NCI-H1694 treated with DMSO at 0.1 percent for 48 hours (cell line): ENCODE measurements at places on chromosomes 12 and 14.
A peak's percentile ranks its signal among the peaks of the same experiment; 100 is the strongest.

- no peak for DNase-seq
Measured at GRCh38 chr12:43898474-43898873, 62.6 kb downstream of the TMEM117 start.

GRCh38 chr12:115922952-115923564, 354.4 kb downstream of the MED13L start:
- no peak for DNase-seq

DNA sequence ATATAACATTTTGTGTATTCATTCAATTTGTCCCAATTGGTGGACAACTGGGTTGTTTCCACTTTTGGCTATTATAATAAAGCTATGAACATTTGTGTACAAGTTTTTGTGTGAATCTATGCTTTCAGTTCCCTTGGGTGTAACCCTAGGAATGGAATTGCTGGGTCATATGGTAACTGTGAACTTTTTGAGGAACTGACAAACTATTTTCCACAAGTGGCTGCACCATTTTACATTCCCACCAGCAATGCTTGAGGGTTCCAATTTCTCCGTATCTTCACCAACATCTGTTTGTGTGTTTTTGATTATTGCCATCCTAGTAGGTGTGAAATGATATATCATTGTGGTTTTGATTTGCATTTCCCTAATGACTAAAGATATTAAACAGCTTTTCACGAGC, 13.0 kb downstream of the LPCAT3 start:
- no peak for DNase-seq

GRCh38 chr12:66934302-66935062, 255.6 kb upstream of the GRIP1 start:
- no peak for DNase-seq

DNA sequence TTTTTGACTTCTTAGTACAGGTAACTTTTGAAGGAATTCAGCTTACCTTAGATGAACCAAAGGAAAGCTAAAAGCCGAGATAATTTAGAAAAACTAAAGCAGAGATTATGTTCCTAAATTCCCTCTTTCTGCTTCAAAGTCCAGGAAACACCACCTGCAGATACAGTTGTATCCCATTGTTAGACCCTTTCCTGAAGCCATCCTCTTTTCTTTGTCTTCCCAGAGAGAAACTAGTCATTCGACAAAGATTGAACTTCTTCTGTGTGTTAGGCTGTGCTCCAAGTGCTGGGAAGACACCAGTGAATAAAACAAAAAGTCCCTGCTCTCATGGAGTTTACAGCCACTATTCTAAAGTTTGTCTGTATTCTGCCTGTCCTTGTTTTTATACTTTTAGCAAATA, 29.3 kb downstream of the PPM1A start:
- DNase-seq, result no peak

- DNase-seq, result no peak
Measured at GRCh38 chr12:99479149-99479548, 168.4 kb upstream of the GARIN6 start.

DNA sequence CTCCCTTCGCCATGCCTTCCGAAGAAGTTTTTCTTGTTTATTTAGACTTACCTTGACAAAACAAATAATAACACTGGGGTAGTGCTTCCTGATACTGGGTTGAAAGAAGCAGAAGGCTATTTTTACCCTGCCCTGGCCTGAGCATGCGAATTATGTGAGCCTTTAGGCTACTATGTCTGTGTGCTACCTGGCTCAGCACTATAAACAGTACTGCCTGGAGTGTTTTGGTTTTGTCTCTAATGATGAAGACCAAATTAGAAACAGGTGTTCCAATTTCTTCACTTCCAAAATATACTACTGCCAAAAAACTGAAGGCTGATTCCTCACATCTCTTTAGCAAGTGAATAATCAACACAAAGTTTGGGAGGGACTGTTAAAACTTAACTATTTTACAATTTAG, 7.6 kb upstream of the OVCH1 start:
- no peak for DNase-seq

DNA sequence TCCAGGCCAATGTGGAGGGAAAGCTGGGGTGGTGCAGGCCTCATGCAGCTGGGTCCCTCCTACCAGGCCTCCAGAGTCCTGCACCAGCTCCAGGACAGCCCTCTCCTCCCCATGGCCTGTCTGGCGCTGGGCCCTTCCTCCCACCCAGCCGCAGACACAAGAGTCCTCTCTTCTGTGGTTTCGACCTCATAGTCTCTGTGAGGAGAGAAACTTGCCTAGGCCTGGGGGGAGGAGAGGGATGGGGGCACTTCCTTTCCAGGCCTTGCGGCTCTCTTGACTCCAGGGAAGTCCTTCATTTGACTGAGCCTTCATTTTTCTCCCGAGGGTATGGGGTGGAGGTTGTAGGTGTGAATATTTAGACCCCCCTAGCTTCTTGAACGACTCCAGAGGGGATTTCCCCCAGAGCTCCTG, 2.3 kb downstream of the MMP14 start:
- no peak for DNase-seq

DNA sequence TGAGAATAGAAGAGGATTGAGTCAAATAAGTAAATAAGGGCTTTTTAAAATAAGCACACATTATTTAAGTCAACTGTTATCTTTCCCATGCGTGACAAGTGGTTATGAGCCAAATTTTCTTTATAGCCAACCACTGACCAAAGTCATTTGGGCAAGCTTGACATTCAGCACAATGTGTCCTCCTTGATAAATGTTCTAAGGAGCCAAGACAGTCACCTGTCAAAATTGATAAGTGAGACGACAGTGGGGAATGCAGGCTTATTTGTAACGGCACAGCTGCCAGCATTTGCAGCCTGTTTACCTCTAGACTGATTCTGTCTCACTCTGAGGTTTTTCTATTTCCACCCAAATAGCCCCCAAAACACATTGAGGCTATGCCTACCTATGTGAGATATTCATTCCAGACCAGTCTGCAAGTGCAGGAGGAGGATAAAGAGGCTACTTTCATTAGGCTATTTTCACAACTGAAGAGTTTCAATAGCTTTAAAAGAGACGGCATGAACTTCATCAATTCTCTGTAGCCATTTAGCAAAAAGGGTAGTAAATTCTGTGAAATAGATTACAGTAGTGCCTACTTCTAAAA, 339.5 kb downstream of the PDZRN4 start:
- DNase-seq, result no peak

GRCh38 chr12:73180734-73181133, 908.6 kb downstream of the TRHDE start:
- DNase-seq, result no peak

- DNase-seq, result no peak
Measured at GRCh38 chr14:28975084-28975483, 208.5 kb downstream of the FOXG1 start.

DNA sequence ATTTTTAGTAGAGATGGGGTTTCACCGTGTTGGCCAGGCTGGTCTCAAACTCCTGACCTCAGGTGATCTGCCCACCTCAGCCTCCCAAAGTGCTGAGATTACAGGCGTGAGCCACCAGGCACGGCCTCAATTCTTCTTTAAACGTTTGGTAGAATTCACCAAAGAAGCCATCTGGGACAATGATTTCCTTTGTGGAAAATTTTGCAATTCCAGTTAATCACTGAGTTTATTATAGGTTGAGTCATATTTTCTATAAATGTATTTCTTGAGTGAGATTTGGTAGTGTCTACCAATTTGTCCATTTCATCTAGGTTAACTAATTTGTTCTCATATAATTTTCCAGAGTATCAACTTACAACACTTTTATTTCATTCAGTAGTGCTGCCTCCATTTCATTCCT, 683.9 kb upstream of the TMEM132C start:
- no peak for DNase-seq

GRCh38 chr12:108738170-108738569, 6.9 kb upstream of the CORO1C start:
- no peak for DNase-seq

DNA sequence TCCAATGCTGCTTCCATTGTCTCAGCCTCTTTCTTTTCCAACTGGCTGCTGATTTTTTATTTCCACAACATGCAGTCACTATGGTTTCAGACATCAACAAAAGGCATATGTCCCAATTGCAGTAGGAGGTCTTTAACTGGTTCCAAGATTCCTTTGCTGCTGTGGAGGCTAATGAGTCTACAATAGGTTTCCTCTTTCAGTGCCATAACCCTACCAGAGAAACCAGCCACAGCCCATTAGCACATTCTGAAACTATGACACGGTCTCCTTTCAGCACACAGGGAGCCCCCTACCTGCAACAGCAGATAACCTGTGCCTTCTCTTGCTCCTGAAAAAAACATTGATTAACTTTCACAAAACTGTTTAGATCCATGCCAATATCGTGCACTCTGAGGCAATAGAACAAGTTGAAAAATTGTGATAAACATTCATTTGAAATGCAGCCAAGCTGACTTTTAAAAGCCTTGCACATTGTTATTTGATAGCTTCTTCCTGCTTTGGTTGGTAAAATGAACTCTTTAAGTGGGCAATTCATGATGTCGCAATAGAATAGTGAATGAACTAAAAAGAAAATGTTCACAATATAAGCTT, 32.4 kb downstream of the PLEKHG7 start:
- DNase-seq, result no peak

GRCh38 chr12:32229971-32230612, 123.4 kb downstream of the BICD1 start:
- DNase-seq, result no peak

DNA sequence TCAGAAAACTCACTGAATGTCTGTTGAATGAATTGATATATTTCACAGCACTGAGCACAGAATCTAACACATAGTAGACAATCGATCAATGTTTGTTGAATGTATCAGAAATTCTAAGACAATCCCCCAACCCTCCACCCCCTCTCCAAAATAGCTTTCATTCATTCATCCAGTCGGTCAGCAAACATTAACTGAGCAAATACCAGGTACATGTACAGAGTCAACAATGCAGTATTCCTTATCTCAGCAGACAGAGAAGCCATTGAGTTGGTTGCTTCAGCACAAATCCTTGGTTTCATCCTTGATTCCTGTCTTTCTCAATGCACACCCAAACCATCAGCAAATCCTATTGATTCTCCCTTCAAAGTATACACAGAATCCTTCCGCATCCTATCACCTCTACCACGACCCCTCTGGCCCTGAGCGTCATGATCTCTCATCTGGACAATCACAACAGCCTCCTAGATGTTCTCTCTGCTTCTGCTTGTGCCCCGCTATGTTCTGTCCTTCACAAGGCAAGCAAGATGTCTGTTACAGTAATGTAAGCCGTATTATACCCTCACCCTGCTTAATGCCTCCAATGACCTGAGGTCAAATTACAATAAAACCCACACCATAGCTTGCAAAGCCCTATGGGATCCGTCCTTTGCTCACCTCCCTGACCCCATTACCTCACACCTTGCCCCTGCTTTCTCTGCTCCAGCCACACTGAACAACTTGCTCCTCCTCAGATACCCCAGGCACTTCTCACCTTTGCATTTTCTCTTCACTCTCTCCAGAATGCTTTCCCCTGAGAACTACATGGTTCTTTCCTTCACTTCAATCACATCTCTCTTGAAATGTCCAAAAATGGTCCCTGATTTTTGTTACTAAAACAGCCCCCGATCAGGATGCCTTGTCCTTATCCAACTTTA, 738.1 kb upstream of the TBX3 start:
- DNase-seq, result no peak

DNA sequence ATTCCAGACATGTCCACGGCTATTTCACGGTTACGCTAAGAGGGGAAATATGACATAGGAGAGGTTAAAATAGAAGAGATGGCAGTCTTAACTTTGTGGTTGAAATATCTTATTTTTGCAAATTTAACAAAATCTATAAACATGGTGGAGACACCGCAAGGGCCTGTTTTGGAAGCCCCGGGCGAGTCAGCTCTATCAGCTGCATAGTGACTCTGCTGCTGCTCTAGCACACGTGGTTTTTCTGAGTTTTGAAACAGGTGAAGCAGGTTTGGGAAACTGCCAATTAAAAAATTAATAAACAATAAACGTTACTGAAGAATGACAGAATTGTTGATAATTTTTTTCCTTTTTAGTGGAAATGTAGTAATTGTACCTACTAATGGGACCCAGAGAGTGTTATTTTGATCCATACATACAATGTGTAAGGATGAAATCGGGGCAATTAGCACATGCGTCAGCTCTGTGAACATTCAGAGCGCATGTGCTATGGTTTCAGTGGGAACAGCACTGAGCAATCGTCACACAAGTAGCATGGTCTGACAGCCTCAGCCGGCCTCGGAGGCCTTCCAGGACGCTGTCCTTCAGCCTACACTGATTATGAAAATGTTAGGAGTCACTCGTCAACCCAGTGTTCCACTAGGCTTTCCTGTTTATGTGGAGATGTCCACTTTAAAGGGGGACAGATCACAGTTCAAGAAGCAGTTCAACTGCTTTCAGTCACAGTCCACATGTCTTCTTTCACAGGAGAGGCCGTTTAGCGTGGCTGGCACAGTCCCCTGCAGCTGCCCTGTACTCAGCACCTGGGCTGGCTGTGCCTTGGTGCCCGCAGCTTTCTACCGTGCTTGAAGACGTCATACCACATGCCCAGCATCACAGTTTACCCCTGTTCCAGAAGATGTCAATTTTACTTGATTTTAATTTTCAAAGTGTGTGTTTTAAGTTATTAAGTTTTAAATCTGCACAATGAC, 51.8 kb downstream of the MOK start:
- no peak for DNase-seq

DNA sequence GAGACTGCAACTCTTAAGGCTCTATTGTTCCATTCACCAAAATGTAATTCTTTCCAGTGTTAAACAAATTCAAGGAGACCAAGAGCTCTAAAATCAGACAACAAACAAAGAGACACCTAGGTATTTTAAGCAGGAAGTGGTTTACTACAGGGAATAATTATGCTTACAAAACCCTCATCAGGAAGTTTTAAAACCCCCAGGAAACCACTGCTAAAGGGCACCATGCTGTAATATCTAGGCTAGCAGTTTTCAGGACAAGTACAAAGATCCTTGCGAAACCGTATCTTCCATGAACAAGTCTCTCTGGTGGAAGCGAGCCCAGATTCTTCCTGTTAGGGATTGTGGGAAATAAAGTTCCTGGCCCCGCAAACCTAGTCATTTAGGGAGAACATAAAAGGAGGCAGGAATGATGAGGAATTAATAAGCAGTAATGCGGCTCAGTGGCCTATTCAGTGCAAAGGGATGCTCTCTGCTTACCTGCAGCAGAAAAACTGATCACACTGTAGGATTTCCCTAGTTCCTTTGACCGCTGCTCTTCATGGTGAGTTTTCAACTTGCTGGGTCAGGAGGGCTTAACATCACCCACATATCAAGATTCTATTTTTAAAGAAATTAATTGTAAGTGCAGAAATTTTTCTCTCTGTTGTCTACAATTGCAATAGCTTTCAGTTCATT, 42.8 kb downstream of the ACSM4 start:
- DNase-seq, result no peak

- DNase-seq, result no peak
Measured at GRCh38 chr12:50006280-50006679, 19.0 kb downstream of the RACGAP1 start.

- no peak for DNase-seq
Measured at GRCh38 chr12:65996146-65996545, 134.4 kb downstream of the LLPH start.

- peak; percentile 64 for DNase-seq
Measured at GRCh38 chr14:89617481-89618329, 200.7 kb upstream of the FOXN3 start.

DNA sequence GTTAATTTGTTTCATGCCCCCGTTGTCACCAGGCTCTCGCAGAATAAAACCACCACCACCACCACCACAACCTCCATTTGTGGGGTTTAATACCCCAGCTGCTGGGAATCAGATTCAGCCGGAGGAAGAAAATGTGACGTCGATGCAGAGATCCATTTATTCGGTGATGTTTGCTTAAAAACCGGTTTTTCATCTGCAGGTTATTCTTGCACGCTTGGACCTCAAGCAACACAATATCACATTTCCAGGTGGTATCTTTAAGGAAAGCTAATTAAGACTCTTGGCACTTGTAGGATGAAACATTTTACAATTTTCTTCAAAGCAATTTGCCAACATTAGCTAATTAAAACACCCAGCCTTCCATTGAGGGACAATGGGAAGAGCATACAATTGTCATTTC, 39.8 kb downstream of the SPRING1 start:
- no peak for DNase-seq
